ENCODE measurements at places on chromosomes 1 and 21. TPM values are rescaled to one million over a fixed set of nuclear protein-coding genes. Genes with fewer than 3 reads are reported as not detected.

- no peaks in the 10 kb centered on the region for H3K36me3 ChIP-seq
- H3K4me1 ChIP-seq = peaks cover 13% of the 10 kb centered on the region
- no peak for DNase-seq
- no peaks in the 10 kb centered on the region for H3K27me3 ChIP-seq
Measured at GRCh38 chr1:203268901-203269653, 36.2 kb upstream of the BTG2 start.

- peak overlapping the region; percentile 86 for H3K27ac ChIP-seq
- H3K4me3 ChIP-seq = peak overlapping the region; percentile 12
- H3K4me1 ChIP-seq = peaks cover 40% of the 10 kb centered on the region
- peak; percentile 78 for DNase-seq
- H3K36me3 ChIP-seq = peaks cover 3% of the 10 kb centered on the region
Measured at GRCh38 chr21:45471525-45472221, 66.7 kb downstream of the COL18A1 start.

Gene PCP4
- 4.0 TPM for total RNA-seq

- H3K27me3 ChIP-seq = no peaks in the 10 kb centered on the region
- H3K4me1 ChIP-seq = no peaks in the 10 kb centered on the region
- H3K36me3 ChIP-seq = no peaks in the 10 kb centered on the region
- no peak overlapping the region for H3K27ac ChIP-seq
- no peak for DNase-seq
Measured at GRCh38 chr1:199546323-199546722, 481.2 kb upstream of the NR5A2 start.

DNA sequence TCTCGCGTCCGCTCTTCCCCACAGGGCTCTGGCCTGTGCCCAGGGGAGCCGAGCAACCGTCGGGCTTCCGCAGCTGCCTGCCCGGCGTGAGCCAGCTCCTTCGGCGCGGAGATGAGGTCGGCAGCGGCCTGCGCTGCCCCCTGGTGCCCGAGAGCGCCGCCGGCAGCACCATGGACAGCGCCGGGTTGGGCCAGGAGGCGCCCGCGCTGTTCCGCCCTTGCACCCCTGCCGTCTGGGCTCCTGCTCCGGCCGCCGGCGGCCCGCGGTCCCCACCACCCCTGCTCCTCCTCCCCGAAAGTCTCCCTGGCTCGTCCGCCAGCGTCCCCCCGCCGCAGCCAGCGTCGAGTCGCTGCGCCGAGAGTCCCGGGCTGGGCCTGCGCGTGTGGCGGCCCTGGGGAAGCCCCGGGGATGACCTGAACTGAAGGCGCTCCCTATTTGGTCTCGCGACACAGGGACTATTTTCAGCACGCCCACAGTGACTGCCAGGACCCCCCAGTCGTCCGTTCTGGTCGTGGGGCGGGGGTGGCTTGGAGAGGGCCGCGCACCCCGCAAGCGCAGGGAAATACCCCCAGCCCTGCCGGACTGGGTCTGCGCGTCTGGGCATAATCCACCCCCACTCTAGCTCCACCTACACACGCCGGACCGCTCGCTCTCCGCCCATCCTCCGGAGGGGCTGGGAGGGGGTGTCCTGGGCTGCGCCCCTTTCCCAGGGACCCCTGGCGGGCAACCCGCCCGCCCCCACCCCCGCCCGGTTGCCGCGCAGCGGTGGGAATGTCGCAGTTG, 1.3 kb downstream of the HES3 start:
- no peak overlapping the region for H3K27ac ChIP-seq
- H3K36me3 ChIP-seq = no peaks in the 10 kb centered on the region
- 0 out of 2 replicates have a peak, but pooled peaks cover 10% of the 10 kb centered on the region for H3K4me1 ChIP-seq
- DNase-seq = peak; percentile 86
- H3K4me3 ChIP-seq = peak overlapping the region; percentile 36

All from Caco-2 (cell line).